H9 (cell line): ENCODE measurements at places on chromosomes 3 and 15. TPM values are rescaled to one million over a fixed set of nuclear protein-coding genes. Genes with fewer than 3 reads are reported as not detected.
A peak's percentile ranks its signal among the peaks of the same experiment; 100 is the strongest.

GRCh38 chr3:181694805-181695660 lies 16.7 kb upstream of the SOX2 start:
- peak; percentile 70 for DNase-seq

GRCh38 chr3:193987186-193987585 lies 148.8 kb upstream of the HES1 start:
- DNase-seq: no peak

DNA sequence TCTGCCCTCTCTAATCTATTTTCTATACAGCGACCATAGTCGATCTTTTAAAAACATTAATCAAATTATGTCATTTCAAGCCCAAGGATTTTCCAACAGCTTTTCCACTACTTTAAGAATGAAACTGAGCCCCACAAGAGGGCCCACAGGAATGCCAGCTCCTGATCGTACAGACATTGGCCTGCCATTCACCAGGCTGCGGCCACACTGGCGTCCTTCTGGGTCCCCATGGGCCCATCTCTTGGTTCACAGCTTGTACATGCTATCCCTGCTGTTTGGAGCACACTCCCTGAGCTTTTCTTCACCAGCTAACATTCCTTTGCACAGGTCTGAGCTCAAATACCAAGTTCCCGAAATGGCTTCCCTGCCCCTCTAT lies 149.6 kb downstream of the MYLK start:
- no peak for DNase-seq

- DNase-seq: no peak
Measured at GRCh38 chr3:172339892-172340291, 108.4 kb downstream of the GHSR start.

GRCh38 chr3:4996771-4997291 lies 17.6 kb downstream of the BHLHE40 start:
- no peak for DNase-seq

DNA sequence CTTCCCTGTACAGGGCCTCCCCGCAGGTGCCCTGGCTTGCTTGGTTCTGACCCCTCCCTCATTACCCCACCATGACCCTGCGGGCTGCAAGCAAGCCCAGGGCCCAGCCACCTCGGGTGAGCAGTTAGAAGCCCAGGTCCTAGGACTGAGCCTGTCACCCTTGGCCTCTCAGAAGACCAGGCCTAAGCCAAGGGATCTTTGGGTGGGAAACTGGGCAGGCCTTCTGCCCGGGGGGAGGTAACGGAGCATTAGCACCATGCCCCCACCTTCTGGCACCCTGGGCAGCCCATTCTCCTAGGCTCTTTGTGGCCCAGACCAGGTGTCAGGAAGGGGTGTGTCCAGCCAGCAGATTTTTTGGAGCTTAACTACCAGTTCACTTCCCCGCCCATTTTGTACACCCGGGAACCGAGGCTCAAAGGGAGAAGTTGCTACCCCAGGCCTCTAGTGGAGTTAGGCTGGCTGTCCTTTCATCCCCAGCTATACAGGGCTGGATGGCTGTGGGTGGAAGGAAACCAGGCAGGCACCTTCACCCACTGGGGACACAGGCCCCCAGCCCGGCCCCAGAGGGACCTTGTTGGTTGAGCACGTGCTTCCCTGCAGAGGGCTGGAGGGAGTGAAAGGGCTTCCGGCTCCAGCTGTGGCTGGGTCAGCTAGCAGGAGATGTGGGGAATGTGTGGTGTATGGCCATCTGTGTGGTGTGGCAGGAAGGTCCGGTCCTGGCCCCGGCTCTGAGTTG lies 1.4 kb downstream of the CSK start:
- DNase-seq: no peak

GRCh38 chr3:185788292-185788691 lies 36.5 kb downstream of the IGF2BP2 start:
- no peak for DNase-seq

DNA sequence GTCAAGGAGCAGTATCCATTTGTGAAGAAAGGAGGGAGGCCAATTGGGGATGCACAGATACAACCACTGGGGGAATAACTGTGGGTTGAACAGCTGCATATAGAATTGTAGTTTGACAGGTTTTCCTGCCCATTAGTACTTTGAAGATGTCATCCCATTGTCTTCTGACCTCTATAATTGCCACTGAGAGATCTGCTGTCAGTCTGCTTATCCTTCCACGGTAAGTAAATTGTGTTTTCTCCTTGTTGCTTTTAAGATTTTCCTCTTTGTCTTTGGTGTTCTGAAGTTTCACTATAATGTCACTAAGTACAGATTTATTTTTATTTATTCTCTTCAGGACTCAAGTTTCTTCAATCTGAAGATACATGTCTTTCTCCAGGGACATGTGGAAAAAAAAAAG lies 56.6 kb downstream of the MOBP start:
- no peak for DNase-seq

- DNase-seq: no peak
Measured at GRCh38 chr3:48997102-48997635, 7.1 kb downstream of the P4HTM start.

- DNase-seq: no peak
Measured at GRCh38 chr3:150681057-150681456, 22.7 kb downstream of the ERICH6 start.

DNA sequence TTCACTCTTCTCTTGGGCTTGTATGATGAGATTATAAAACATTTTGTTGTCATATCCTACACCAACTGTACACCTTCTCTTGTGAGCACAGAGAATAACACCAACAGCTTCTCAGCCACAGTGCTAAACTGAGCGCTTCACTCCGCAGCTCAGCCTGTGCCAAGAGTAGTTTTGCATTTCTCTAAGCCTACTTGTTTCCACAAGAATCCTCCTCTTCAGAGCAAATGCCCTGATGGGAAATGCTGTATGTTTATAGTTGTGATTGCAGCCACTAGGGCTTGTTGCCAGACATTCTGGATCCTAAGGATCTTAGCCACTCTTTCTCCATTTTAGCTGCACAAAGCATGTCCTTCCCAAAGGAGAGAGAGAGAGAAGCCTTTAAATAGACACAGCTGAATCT lies 138.8 kb upstream of the PLXND1 start:
- DNase-seq: no peak

GRCh38 chr3:124565013-124565412 lies 165.2 kb upstream of the UMPS start:
- DNase-seq: peak; percentile 81

SLC4A7 gene
- total RNA-seq: 42.9 and 46.1 TPM in 2 replicates

RLBP1 gene
- not detected in 2 replicates for total RNA-seq

KBTBD8 gene
- total RNA-seq: 16.7 and 19.4 TPM in 2 replicates

MORC1 gene
- not detected in 2 replicates for total RNA-seq

GOLGA8G gene
- total RNA-seq: not detected in 2 replicates

SHC4 gene
- 0.26 and 0.55 TPM in 2 replicates for total RNA-seq

PLOD2 gene
- 17.9 and 19.3 TPM in 2 replicates for total RNA-seq
